ENCODE measurements at places on chromosomes 7 and 10.

GRCh38 chr10:33716501-33717267 lies 382.2 kb upstream of the NRP1 start:
- no peak for DNase-seq

DNA sequence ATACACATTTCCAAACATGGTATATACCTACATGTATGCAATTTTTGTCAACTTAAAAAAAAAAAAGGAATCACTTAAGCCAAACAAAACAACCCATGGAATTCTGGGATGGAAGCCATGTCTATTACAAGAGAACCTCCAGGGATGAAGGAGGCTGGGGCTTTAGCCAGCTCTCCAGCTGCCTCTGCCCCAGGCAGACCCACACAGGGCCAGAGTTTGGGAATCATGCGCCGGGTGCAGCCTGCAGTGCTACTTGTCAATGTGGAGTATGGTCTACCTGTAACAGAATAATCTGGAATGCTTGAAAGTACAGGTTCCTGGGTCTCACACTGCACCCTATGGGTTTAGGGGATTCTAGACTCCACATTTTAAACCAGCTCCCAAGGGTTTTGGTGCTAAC lies 10.8 kb downstream of the ATP6V0E2 start:
- DNase-seq = no peak

GRCh38 chr10:23686722-23687121 lies 247.8 kb downstream of the OTUD1 start:
- no peak for DNase-seq

DNA sequence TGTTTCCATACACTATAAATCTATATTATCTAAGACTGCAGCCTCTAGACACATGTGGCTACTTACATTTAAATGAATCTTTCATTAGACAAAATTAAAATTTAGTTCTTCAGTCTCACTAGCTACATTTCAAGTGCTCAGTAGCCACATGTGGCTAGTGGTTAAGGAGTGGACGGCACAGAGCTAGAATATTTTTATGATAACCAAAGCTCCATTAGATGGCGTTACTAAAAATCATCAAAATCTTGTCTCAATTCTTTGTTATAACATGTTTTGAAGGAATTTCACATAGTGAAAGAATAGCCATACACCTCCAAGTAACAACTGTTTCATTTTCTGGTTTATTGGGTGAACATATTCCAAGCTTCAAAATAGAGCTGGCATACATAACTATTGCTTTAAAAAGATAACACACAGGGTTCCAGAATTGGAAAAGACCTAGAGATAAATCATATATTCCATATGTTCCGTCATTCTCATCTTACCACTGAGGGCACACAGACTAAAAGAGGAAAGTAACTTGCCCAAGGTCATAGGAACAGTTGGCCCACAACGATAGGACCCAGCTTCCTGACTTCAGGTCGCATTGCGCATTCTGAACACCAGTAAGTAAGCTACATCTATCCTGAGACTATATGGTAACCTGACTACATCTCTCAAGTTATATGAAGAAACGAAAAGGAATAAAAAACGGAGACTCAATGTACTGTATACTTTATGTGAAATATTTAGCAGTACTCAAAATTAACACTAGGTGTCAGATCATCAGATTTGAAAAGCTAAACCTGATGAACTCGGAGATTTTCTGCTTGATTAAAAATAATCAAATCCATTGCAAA lies 66.6 kb downstream of the CAV1 start:
- DNase-seq = no peak

GRCh38 chr10:124627866-124628675 lies 116.1 kb downstream of the FAM53B start:
- DNase-seq = no peak

GRCh38 chr10:60753152-60753551 lies 25.1 kb upstream of the CDK1 start:
- no peak for DNase-seq

DNA sequence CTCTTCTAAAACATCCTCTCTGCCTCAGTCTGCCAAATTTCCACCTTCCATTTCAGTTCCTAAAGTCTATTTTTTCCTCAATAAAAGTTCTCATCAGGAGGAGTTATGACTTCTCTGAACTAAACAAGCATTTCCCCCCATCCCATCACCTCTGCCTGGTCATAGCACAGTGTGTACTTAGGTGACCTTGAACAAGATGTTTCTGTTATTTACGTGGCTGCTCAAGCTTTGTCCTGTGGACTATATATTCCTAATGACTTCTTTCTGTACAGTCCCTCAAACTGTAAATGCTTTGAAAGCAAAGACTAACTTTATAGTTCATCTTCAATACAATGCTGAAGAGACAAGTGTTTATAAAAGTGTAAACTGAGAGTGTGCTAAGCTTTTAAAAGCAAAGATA lies 166.9 kb downstream of the CPEB3 start:
- no peak for DNase-seq

- DNase-seq = no peak
Observed at GRCh38 chr7:112963634-112964033, 123.0 kb downstream of the GPR85 start.

DNA sequence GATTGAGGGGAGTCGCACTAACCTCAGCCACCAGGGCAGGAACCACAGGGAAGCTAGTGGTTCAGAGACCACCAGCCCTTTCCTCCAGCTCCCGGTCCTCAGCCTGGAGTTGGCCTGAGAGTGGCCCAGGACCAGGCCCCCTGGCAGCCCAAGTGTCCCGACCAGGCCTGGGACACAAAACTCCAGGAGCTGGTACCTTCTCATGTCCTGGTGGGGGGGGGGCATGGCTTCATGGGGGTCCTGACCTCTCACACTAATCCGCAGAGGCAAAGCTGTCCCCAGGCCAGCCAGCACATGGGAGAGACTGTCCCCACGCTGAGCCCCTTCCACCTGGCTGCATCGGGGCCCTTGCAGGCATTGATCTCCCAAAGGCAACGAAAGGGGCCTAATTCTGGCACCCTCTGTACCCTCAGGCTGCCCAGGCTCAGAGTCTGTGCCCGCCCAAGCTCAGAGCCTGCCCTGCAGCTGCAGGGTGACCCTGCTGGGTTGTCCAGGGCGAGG lies 28.2 kb downstream of the GPRIN2 start:
- no peak for DNase-seq

- DNase-seq = no peak
Observed at GRCh38 chr10:17001961-17002749, 127.5 kb downstream of the CUBN start.

DNA sequence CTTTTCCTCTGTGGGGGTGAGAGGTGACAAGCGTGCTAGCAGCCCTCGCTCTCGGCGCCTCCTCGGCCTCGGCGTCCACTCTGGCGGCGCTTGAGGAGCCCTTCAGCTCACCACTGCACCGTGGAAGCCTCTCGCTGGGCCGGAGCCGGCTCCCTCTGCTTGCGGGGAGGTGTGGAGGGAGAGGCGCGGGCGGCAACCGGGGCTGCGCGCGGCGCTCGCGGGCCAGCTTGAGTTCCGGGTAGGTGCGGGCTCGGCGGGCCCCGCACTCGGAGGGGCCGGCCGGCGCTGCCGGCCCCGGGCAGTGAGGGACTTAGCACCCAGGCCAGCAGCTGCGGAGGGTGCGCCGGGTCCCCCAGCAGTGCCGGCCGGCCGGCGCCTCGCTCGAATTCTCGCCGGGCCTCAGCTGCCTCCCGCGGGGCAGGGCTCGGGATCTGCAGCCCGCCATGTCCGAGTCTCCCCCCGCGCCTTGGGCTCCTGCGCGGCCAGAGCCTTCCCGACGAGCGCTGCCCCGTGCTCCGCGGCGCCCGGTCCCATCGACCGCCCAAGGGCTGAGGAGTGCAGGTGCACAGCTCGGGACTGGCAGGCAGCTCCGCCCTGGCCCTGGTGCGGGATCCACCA lies 352.8 kb upstream of the PODXL start:
- no peak for DNase-seq

- DNase-seq = no peak
Observed at GRCh38 chr10:23742368-23742767, 303.5 kb downstream of the OTUD1 start.

DNA sequence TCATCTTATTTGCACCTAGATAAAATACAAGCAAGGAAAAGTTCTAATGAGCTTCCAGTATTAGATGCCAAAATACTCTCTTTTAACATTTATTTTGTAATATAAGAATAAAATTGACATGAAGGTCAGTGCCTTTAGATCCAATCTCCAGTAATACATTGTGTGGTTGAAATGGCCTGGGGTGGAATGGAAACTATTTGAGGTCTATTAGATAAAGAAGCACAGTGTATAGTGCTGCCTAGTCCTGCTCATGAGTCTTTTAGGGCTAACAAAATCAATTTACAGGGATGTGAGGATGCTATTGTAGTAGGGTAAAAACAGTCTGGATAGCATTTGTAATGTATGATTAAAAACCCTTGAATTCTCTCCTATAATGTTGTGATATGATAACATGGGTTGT lies 84.5 kb upstream of the ETV1 start:
- DNase-seq = no peak

DNA sequence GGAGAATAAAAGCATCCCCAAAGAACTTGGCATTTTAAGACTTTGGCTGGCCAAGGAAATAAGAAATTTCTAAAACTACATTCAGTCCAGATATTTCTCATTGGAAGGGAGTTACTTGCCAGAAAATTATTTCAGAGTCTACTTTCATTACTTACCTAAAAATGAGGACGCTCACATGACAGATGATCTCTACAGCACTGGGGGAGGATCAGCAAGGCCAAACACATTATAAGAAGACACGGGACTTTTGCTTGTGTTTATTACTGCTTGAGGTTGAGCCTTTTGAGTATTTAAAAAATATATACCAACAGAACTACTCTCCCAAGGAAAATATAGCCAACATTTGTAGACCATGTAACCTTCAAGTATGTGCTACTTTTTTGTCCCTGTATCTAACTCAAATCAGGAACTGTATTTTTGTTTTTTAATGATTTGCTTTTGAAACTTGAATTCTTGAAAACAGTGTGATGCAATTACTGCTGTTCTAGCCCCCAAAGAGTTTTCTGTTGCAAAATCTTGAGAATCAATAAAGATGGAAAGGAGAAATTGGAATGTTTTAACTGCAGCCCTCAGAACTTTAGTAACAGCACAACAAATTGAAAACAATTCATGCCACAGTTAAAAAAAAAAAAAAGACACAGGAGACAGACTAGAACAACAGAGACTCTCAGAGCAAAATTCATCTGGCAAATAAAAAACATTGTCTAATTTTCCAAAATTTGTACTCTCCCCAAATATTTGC lies 128.1 kb downstream of the ZNF438 start:
- DNase-seq = no peak

DNA sequence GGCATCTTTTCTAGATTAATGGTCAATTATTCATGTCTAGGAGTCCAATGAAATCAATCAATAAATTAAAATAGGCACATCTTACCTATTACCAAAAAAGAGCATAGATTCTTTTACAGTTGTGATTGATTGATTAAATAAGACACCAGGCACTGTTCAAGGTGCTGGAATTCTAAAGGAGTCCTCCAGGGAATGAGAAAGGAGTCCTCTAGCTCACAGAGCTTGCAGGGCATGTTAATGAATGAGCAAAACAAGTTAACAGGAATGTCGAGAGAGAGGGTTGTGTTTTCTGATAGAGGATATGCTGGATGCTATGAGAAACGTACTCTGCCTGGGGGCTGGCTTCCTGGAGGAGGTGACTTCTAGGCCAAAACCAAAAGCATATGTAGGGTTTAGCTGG lies 191.4 kb downstream of the BMPER start:
- DNase-seq = no peak

Measured in right renal pelvis (tissue), 4 donors.